Activated CD4-positive, alpha-beta T cell treated with anti-CD3 and anti-CD28 coated beads for 1 hour (primary cell): ENCODE measurements at places on chromosomes 12 and 14.

DNA sequence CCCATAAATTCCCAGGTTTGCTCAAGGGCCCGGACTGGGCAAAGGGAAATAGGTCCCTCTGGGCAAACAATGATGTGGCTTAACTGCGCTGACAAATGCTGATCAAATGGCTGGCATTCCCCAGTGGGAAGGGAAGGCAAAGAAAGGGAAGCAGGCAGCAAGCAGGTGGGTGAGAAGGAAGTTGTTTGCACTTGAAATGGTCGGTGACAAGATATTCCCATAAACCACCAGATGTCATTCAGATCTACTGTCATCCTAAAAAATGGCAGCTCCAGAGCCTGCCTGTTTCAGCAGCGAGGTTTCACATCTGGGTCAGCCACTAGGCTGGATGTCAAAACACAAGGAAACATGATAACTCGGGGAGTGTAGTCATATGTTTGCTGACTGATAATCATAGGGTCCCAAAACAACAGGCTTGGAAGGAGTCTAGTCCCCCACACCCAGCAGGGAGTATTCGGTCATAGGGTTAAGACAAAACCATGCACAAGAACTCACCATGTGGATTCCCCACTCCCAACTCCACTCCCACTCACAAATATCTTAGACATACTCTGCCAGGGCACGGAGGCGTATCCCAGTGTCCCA is 37.9 kb upstream of the MDM1 start:
- DNase-seq = no peak

DNA sequence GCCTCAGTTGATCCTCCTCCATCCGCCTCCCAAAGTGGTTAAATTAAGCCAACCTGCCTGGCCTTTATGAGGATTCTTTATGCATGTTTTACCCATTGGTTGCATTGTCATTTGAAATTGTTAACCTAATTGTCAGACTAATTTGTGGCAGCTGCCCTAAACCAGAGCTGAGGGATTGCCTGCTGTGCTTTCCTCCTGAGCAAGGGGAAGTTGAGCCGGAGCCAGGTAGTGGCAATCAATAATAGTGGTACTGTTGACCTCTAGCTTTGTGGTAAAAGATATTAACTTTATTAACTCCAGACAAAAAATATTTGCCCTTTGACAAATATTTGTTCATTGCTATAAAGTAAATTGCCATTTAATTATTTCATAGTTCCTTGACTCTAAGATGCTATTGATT is 5.6 kb upstream of the HEBP1 start:
- no peak for DNase-seq

- peak; percentile 73 for DNase-seq
These were observed 24.7 kb upstream of the IRF2BPL start for GRCh38 chr14:77053046-77053841.

DNA sequence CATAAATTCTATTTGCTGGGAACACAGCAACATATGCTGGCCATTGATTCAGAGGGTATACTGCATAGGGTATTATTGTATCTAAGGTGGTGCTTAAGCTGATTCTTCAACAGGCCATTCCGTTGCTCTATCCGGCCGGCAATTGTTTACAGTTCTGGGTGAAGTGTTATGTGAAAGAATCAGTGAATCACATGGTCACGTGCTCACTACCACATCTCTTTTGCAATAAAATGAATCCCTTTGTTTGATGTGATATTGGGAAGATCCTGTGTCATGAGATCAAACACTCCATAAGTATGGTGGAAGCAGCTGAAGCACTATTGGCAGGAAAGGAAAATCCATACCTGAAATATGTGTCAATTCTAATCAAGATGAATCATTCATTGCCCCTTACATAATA is 7.6 kb upstream of the USP15 start:
- no peak for DNase-seq

DNA sequence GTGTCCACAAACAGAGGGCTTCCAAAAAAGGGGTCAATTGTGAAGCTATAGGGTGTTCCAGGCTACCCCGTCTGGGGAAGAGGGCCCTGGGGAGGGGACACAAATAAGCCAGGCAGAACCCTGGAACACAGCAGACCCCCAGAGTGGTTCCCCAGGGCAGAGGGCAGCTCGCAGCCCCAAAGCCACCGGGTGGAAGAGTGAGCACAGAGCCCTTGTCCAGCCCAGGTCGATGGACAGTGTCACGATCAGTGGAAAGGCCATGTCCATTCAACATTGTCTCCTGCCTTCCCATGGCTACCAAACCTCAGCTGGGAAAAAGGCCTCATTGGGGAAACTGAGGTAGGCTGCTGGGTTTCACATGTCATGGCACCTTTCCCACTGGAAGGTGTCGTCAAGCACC is 131.4 kb downstream of the DICER1 start:
- no peak for DNase-seq

DNA sequence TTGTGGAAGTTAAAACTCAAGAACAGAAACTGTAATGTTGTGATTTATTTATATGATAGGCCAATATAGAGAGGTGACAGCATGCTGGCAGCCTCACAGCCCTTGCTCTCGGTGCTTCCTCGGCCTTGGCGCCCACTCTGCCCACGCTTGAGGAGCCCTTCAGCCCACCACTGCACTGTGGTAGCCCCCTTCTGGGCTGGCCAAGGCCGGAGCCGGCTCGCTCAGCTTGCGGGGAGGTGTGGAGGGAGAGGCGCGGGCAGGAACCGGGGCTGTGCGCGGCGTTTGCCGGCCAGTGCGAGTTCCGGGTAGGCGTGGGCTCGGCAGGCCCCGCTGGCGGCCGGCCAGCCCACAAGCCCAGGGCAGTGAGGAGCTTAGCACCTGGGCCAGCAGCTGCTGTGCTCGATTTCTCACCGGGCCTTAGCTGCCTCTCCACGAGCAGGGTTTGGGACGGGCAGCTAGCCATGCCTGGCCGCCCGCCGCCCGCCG is 65.8 kb upstream of the SLC8A3 start:
- DNase-seq = no peak

DNA sequence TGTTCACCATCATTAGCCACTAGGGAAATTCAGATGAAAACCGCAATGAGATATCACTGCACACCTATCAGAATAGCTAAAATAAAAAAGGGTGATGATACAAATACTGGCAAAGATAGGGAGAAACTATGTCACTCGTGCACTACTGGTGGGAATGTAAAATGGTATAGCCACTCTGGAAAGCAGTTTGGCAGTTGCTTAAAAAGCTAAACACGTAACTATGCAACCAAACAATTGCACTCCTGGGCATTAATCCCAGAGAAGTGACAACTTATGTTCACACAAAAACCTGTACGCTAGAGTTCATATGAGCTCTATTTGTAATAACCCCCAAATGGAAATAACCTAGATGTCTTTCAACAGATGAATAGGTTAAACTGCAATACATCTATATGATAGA is 35.4 kb downstream of the GPR135 start:
- no peak for DNase-seq

- no peak for DNase-seq
These were observed 33.3 kb upstream of the UBC start for GRCh38 chr12:124947561-124948398.

- no peak for DNase-seq
These were observed 74.7 kb downstream of the NIN start for GRCh38 chr14:50756300-50756699.

- no peak for DNase-seq
These were observed 36.8 kb upstream of the ALG10B start for GRCh38 chr12:38279756-38280155.

GRCh38 chr12:92210071-92210470 is 64.4 kb upstream of the BTG1 start:
- no peak for DNase-seq

DNA sequence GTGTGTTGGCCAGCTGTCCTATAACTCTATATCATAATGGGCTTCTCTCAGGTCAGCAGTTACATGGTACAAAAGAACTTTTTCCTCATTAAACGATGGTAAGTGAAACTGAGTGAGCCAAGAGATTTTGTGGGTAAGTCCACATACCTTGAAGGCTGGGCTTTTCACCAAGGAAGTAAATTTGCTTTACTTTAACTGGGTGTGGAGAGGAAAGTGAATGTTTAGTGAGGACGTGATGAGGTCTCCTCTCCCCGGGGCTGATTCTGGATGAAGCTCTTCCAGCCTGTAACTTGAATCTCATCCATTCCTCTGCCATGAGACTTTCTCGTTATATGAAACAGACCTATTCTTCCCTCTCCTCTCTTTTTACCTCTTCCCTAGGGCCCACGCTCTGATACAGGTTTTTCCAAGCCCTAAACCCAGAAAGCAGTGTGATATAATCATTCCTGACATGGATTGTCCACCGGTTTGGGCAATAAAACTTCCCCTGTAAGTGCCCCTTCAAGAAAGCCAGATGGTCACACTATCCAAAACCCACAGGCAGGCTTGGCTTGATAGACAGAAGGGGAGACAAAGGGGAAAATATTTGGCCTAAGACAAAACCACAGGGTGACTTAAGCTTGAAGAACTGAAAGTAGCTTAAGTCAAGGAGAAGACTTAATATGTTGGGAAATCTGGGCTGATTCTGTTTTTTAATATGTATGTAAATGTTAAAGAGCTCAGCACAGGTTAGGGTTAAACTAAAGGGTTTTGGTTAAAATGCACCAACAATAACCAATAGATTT is 50.3 kb downstream of the CIT start:
- no peak for DNase-seq

GRCh38 chr12:122021193-122021821 is 377 bp upstream of the BCL7A start:
- DNase-seq = no peak

GRCh38 chr14:90905531-90905930 is 89.3 kb upstream of the TTC7B start:
- no peak for DNase-seq

GRCh38 chr14:87995500-87996290 is 2.7 kb upstream of the GALC start:
- no peak for DNase-seq

- DNase-seq = no peak
These were observed 60.2 kb downstream of the PLXNC1 start for GRCh38 chr12:94208622-94208966.

DNA sequence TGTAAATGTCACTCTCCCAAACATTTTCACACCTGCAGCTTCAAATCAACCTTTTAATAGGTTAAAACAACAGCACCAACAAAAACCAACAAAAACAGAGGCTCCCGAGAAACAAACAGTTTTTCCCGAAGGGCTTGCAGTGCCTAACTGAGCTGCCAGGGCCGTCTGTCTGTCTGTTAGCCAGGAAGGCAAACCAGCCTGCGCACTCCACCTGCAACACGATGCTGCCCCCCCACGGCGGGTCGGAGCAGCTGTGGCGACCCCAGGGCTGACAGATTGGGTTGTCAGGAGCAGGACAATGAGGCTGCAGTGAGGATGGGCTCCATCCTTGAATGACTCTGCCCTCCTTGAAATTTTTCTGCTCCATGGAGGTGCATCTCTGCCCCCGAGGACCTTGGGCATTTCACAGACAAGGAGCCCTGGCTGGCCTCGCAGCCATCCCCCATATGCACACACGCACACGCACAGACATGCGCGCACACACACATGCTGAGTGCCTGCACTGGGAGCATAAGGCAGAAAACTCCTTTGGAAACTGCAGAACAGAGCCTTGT is 2.6 kb downstream of the RTL1 start:
- no peak for DNase-seq

DNA sequence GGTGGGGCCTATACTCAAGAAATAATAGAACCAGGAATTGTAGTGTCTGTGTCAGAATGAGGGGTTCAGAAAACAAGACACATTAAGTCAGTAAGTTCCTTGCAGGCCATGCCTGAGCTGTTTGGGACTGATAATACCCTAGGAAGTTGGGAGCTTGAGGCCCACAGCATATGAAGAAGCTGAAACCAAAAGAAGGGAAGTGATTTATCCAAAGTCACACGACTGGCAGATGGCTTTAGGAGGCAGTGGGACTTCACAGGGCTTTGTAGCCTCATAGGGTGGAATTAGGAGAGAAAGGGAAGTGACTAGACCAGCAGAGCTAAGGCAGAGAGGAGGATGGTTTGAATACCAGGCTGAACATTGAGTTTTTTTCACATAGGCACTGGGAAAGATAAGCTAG is 56.6 kb upstream of the SRSF5 start:
- no peak for DNase-seq

GRCh38 chr14:72881543-72881942 is 12.4 kb downstream of the DPF3 start:
- no peak for DNase-seq
